ENCODE measurements at places on chromosomes 3 and 15.

DNA sequence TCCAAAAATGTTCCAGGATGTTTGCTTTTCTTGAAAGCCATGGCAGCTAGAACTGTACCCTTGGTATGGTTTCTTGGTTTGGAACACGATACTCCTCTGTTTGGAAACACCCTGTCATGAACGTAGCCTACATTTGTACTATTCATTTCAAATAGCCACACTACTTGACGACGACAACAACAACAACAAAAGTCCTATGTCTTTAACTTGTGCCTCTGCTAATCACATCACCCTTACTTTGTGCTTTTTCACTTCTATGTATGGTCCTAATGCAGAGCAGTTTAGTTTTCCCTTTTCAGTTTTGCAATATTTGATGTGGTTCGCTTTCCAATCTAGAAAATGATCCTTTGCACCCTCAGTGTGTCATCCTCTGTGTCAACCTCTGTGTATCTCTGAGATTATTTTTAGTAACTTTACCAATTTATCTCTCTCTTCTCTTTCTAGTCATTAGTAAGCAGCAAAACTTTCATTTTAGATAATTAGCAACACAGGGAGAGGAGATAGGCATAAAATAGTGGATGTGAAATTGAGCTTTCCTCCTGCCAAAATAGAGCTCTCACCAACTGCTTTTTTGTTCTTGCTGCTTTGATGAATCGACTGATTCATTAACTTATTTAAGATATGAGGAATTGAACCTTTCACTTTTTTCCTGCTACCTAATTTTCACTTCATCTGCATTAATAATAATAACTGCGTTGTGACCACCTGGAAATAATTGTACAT, 44.1 kb upstream of the TP63 start:
- DNase-seq = no peak

- DNase-seq = no peak
These were observed 554.8 kb downstream of the NAALADL2 start for GRCh38 chr3:175413926-175414325.

- DNase-seq = no peak
These were observed 95.0 kb upstream of the NEDD4 start for GRCh38 chr15:56088389-56088788.

- peak; percentile 40 for DNase-seq
These were observed 1026.2 kb upstream of the NR2F2 start for GRCh38 chr15:95304151-95304946.

GRCh38 chr3:57840473-57840872, 84.4 kb downstream of the SLMAP start:
- DNase-seq = no peak

DNA sequence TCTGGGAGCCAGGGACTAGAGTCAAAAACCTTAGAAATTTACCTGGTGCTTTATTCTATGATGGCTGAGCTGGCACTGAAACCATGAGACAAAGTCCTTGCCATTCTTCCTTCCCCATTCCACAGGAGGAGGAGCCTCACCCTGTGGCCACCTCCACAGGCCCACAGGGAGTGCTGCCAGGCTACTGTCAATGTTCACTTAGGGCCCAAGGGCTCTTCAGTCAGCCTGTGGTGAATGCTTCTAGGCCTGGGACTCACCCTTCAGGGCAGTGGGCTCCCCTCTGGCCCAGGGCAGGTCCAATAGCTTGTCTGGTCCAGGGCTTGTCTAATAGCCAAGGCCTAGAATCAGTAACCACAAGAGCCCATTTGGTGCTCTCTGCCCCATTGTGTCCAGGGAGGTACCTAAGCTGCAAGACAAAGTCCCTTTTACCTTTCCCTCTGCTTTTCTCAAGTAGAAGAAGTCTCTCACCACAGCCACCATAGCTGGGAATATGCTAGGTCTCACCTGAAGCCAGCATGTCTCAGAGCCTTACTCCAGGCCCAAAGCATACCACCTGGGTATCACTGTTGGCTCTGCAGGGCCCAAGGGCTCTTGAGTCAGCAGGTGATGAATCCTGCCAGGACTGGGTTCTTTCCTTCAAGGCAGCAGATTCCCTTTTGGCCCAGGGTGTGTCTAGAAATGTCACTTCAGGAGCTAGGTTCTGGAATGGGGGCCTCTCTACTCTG, 61.8 kb upstream of the CHRNB4 start:
- DNase-seq = no peak

DNA sequence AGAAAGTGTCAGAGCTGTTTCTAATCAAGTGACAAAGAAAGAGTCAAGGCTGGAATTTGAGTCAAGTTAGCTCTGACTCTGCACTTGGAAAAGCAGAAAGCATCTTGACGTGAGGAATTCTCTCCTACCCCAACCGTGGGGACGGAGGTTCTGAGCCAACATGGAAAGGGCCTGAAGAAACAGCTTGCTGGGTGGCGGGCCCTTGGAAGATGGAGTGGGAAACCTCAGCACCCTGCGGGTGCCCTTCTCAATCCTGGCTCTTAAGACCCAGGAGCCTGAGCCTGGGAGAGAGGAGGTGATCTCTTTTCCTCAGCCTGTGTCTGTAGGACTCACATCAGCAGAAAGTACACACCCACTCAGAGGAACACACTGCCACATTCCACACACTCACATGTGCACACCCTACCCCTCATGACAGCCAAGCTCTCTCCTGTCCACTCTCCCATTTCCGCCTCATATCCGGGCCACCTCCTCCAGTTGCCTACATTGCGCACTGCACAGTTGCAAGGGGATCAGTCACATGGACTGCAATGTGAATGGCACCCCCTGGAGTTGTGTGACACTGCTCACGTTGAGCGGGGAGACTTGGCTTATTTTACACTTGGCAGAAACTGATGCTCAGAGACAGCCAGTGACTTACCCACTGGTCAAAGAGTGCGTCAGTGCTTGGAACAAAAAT, 101.5 kb upstream of the SLC6A6 start:
- DNase-seq = no peak

DNA sequence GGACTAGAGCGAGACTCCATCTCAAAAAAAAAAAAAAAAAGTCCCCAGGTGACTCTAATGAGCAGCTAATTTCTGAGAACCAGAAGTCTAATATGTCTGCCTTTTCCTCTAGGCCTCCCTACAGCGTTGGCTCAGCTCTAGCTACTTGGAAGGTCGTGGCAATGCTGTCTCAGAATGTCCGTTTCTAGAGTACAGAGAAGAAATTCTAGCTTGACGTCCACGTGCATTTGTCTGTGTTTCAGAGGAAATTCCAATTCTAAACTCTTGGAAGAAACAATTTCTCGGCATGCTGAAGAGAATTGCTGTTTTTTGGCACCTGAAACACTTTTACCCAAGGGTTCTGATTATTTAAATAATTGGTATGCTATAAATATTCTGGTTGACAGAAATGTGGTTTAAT, 78.8 kb downstream of the SOX2 start:
- peak; percentile 49 for DNase-seq

GRCh38 chr15:26806151-26806550, 33.3 kb upstream of the GABRB3 start:
- no peak for DNase-seq

DNA sequence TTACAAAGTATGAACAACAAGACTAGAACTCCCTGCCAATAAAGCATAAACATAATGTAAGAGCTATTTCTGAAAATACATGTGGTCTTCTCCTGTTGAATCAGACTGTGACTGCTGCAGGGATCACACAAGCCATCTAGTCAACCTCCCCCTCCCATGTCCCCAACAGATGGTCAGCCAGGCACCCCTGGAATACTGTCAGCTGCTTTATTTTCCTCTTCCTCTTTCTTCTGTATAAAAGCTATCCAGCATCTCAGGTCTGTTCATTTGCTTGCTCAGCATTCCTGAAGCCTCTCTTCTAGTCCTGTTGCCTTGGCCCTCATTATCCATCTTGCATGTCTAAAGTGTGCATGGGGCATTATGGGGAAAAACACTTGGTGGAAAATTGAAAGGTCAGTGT, 6.5 kb upstream of the MINDY4B start:
- no peak for DNase-seq

DNA sequence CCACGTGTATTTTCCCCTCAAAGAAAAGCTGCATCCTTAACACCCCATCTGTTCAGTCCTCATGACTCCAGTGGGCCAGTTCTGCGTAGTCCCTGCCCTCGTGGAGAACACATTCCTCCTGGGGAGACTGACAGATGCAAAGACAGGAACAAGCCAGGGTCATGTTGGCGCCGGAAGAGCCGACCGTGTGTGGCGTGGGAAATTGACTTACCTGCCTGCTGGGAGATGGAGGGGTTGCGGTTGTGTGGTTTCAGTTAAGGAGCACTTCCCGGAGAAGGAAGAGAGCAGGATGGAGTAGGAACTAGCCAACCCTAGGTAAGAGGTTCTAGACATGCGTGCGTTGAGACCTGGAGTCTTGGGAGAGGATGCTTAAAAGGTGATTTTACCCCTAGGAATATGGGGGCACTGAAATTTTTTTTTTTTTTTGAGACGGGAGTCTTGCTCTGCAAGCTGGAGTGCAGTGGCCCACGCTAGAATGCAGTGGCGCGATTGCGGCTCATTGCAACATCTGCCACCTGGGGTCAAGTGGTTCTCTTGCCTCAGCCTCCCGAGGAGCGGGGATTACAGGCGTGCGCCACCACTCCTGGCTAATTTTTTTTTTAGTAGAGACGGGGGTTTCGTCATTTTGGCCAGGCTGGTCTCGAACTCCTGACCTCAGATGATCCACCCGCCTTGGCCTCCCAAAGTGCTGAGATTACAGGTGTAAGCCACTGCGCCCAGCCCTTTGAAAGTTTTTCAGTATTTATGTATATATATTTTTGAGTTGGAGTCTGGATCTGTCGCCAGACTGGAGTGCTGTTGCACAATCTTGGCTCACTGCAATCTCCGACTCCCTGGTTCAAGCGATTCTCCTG, 1.4 kb downstream of the VHL start:
- no peak for DNase-seq

- DNase-seq = peak; percentile 42
These were observed 38.7 kb downstream of the ROBO1 start for GRCh38 chr3:79729096-79729495.

DNA sequence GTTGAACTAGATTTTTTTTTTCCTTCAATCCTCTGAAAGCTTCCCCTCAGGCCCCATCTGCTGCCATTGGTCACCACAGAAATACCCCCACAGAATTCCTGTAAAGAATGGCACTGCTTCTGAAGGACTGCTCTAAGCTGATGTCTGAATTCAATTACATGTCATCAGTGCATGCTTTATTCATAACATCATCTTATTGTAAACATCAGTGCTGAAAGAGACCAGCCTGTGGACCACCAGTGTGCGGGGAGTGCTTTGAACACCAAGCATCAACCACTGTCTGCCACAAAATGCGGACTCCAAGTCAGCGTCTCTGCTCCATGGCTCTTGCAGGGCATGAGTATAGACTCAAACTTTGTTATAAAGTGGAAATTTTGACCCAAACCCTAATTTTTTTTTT, 11.6 kb downstream of the PHLDB2 start:
- DNase-seq = peak; percentile 66

DNA sequence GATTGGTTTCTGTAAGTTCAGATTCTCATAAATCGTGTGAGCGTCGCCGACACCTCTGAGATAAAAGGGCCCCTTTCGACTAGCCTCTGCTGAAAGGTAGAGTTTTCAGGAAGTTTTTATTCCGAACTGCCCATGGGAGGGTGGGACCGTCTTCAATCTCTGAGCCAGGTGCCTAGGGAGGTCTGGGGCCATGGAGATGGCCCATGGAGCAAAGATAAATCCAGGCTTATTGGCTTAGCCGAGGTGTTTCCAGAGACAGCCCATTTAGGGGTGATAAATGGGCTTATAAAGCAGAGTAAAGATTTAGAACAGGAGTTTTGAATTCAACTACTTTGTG, 442 bp downstream of the QTRT2 start:
- no peak for DNase-seq

DNA sequence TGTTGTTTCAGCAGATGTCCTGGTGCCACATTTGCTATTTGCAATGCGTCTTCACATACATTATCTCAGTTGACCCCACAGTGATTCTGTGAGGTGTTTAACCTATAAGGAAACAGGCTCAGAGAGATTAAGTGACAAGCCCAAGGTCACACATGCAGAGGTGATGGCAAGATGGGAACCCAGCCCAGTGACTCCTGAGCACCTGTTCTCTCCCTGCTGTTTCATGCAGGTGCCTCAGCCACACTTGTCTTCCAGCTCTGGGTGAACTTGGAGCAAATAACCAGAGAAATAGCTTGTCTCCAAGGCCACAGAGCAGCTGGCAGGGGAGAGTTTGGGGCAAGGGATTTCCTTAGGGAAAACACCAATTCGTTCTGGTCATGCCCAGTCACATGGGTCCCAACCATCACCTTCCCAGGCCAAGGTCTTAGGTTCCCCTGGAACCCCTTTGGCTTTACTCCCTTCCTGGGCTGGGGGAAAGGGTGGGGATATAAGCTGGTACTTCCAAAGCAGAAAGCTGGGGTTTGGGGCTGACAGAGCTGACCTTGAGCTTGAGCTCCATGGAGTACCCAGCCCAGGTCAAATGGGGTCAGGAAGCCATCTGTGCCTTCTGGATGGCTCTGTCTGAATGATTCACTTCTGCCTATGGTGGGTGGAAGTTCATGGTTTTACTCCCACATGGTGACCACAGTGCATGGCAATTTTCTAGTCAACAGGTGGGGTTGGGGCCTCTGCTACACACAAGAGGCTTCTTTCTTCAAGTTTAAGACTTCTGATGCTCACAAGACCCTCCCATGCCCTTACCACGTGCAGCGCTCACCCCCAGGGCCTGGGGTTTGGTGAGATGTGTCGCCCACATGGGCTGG, 22.4 kb downstream of the LIPC start:
- DNase-seq = no peak

DNA sequence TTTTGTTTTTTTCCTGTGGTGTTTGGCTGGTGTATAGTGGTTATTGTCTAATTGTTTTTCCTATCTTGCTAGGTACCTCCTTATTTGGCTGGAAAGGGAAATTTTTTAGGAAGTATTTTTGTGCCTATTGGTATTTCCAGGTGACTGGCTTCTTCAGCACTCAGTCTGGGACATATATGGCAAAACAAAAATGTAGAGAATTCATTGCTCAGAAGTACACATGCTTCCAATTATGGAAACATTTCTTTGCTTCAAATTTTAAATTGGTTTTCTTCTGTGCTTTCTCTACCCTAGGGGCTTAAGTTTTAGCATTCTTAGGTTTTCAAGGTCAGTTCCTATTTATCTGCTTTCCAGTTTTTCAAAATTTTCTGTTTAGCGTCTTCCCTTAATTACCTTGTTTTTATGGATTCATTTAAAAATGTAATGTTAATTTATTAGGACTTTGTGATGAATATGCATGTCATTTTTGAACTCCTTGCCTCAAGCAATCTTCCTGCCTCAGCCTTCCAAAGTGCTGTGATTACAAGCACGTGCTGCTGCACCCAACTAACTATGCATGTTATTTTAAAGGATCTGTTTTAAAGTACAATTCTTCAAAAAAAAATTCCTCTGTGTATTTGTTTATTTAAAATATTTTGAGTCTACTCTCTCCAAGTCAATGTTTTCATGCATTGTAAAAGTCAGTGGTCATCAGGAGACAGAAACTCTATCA, 231.9 kb upstream of the DPPA4 start:
- DNase-seq = no peak

Data from fibroblast of skin of abdomen (primary cell).